ENCODE measurements at places on chromosomes 3 and 15. TPM values are rescaled to one million over a fixed set of nuclear protein-coding genes. Genes with fewer than 3 reads are reported as not detected.

DNA sequence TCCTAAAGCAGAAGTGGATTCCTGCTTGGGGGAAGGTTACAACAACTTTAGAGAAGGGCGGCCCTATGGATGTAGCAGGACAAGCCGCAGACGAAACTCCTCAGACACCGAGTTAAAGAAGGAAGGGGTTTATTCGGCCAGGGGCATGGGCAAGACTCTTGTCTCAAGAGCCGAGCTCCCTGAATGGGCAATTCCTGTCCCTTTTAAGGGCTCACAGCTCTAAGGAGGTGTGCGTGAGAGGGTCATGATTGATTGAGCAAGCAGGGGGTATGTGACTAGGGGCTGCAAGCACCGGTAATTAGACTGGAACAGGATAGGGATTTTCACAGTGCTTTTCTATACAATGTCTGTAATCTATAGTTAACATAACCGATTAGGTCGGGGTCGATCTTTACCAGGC lies 879 bp upstream of the PDHB start:
- peak overlapping the region; percentile 91 for H3K27ac ChIP-seq
- peaks cover 23% of the 10 kb centered on the region for H3K4me1 ChIP-seq
- peak overlapping the region; percentile 98 for H3K4me3 ChIP-seq
- H3K27me3 ChIP-seq = no peaks in the 10 kb centered on the region
- peaks cover 5% of the 10 kb centered on the region for H3K36me3 ChIP-seq

UBR1 gene
- 56.4 TPM for total RNA-seq

GRCh38 chr15:34584330-34584668 lies 848 bp upstream of the GOLGA8B start:
- H3K4me3 ChIP-seq = peak overlapping the region; percentile 81
- H3K4me1 ChIP-seq = peaks cover 26% of the 10 kb centered on the region
- DNase-seq = no peak
- H3K27ac ChIP-seq = no peak overlapping the region
- H3K36me3 ChIP-seq = no peaks in the 10 kb centered on the region
- H3K27me3 ChIP-seq = peaks cover 7% of the 10 kb centered on the region

RBMS3 gene
- 1.4 TPM for total RNA-seq

NFKBIZ gene
- total RNA-seq = 314 TPM

DNA sequence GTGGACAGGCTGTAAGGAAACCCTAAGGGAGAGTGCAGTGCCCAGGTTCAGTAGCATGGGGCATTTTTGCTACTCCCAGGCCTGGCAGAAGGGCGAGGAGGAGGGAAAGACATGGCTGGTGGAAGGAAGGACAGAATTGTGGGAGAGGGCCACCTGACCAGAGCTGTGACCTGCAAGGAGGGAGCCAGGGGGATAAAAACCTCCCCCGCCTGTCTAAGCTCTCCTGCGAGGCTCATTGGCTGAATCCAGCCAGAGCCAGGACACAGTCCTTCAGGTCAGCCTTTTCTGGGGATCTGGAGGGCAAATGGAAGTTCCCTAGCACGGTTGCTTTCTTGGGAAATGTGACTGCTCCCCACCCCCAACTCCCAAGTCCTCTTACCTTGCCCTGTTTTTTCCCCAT lies 13.3 kb upstream of the ANKDD1A start:
- no peak overlapping the region for H3K4me3 ChIP-seq
- H3K27ac ChIP-seq = peak overlapping the region; percentile 100
- H3K27me3 ChIP-seq = no peaks in the 10 kb centered on the region

- DNase-seq = no peak
- H3K27me3 ChIP-seq = no peaks in the 10 kb centered on the region
- H3K4me3 ChIP-seq = no peak overlapping the region
- H3K36me3 ChIP-seq = no peaks in the 10 kb centered on the region
- peaks cover 10% of the 10 kb centered on the region for H3K4me1 ChIP-seq
These were observed 66.8 kb downstream of the FLNB start for GRCh38 chr3:58074997-58075396.

PCSK6 gene
- not detected for total RNA-seq

TLR9 gene
- 0.10 TPM for total RNA-seq

- H3K4me3 ChIP-seq = peak overlapping the region; percentile 89
- H3K27ac ChIP-seq = peak overlapping the region; percentile 76
- no peak for DNase-seq
These were observed 1.3 kb downstream of the CAMK2N2 start for GRCh38 chr3:184259878-184260723.

GRCh38 chr15:39419651-39420050 lies 161.2 kb upstream of the THBS1 start:
- no peak overlapping the region for H3K27ac ChIP-seq
- H3K4me1 ChIP-seq = no peaks in the 10 kb centered on the region
- H3K36me3 ChIP-seq = no peaks in the 10 kb centered on the region
- peaks cover 57% of the 10 kb centered on the region for H3K27me3 ChIP-seq
- no peak overlapping the region for H3K4me3 ChIP-seq

DNA sequence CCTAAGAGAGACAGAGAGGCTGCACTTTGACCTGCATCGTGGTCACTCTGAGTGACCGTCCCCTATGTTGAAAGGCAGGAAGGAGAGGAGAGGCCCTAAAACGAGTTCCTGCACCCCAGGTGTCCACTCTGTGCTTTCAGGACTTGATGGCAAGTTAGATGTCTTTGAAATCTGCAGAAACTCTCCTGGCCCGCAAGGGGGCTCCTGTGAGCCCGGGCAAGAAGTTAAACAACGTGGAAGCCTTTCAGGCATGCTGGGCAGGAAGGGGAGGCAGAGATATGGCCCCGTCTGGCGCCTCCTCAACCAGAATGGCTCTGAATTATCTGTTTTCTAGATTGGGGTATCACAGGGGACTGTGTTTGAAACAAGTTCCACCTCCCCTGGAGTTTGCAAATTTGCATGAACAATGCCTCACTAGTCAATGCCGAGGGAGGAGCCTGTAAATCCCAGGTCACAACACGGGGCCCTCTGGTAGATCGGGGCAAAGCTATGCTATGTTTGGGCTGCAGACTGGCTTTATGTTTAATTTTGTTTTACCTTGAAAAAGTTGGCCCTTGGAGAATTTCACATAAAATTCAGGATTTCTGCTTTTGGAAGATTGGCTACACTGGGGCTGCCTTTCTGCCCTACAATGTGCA lies 9.8 kb downstream of the CTXND1 start:
- peaks cover 32% of the 10 kb centered on the region for H3K27me3 ChIP-seq
- H3K36me3 ChIP-seq = no peaks in the 10 kb centered on the region

GOLGA6B gene
- total RNA-seq = not detected

DNA sequence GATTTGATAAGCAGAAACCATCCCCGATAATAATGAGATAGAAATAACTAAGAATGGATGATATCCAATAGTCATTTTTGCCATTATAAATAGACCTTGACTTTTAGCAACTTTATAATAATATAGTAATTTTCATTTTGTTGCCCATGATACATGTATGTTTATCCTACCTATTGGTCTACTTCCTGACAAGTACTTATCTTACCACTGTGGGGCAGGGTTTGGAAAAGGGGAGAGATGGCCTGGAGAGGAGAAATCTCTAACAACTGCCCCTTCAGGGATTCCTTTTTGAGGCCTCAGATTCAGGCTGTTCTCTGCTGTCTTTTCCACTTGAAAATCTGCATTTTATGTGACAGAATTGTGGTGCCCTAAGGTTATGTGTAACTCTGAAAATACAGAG lies 42.2 kb downstream of the FAM98B start:
- H3K4me1 ChIP-seq = peaks cover 17% of the 10 kb centered on the region
- H3K27ac ChIP-seq = peak overlapping the region; percentile 33
- no peak overlapping the region for H3K4me3 ChIP-seq
- peaks cover 56% of the 10 kb centered on the region for H3K36me3 ChIP-seq
- no peak for DNase-seq
- no peaks in the 10 kb centered on the region for H3K27me3 ChIP-seq

DNA sequence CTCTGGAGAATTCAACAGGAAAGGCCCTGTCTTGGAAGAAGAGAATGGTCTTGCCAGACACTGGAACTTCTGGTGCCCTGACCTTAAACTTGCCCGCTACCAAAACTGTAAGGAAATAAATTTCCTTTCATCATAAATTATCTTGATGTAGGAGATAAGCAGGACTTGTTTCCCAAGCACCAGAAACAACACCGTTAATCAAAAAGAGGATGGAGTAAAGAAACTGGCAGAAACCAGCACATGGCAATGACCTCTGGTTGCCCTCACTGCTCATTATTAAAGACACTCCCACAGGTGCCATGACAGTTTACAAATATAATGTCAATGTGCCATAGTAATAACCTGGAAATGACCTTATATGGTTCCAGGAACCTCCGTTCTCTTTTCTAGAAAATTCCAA lies 426.1 kb downstream of the EDEM1 start:
- no peaks in the 10 kb centered on the region for H3K4me1 ChIP-seq
- H3K27ac ChIP-seq = no peak overlapping the region

- no peaks in the 10 kb centered on the region for H3K27me3 ChIP-seq
- H3K4me3 ChIP-seq = no peak overlapping the region
- peaks cover 6% of the 10 kb centered on the region for H3K36me3 ChIP-seq
- H3K27ac ChIP-seq = no peak overlapping the region
These were observed 117.6 kb upstream of the SKOR1 start for GRCh38 chr15:67707520-67708283.

DNA sequence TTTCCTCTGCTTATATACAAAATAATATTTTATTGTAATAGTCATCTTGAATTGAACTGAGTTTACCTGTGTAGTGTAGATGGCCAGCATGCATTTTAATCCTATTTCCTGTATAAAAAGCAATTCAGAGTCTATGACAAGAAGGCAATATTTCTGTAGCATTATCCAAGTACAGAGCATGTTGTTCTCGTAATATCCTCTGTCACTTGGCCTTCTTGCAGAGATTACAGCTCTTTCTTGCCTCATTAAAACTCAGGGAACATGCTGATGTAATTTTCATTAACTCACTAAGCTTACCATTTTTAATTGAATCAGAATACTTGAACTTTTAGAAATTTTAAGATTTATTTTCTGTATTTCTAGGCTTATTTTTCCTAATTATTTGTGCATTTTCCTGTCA lies 203.3 kb upstream of the AGTR1 start:
- no peaks in the 10 kb centered on the region for H3K27me3 ChIP-seq
- H3K36me3 ChIP-seq = peaks cover 2% of the 10 kb centered on the region
- H3K4me3 ChIP-seq = no peak overlapping the region
- H3K4me1 ChIP-seq = no peaks in the 10 kb centered on the region
- no peak for DNase-seq

CORO2B gene
- not detected for total RNA-seq

DNA sequence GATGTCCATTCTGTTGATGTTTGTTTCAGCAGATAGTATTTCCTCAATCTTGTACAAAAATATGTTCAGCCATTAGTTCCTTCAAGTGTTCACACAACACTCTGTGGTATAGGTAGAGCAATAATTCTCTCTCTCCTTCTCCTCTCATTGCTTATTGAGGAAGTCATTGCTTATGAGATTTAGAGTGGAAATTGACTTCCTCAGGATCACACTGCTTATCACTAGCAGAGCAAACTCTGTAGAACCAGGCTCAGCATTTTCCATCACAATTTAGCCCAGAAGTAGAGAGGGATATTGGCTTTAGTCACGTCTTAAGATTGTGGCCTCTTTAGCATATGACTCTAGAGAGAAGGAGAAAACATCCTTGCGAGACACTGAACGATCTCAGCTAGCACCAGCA lies 31.2 kb downstream of the RAB11A start:
- H3K4me1 ChIP-seq = no peaks in the 10 kb centered on the region
- H3K27ac ChIP-seq = no peak overlapping the region
- H3K4me3 ChIP-seq = no peak overlapping the region
- H3K36me3 ChIP-seq = peaks cover 5% of the 10 kb centered on the region
- no peak for DNase-seq

GRCh38 chr3:10010421-10010877 lies 15.8 kb upstream of the FANCD2 start:
- no peaks in the 10 kb centered on the region for H3K27me3 ChIP-seq
- H3K4me3 ChIP-seq = peak overlapping the region; percentile 73
- no peaks in the 10 kb centered on the region for H3K36me3 ChIP-seq
- no peak for DNase-seq
- peaks cover 32% of the 10 kb centered on the region for H3K4me1 ChIP-seq

GRCh38 chr3:161674402-161674801 lies 177.8 kb downstream of the OTOL1 start:
- H3K27me3 ChIP-seq = no peaks in the 10 kb centered on the region
- H3K4me3 ChIP-seq = no peak overlapping the region
- no peak overlapping the region for H3K27ac ChIP-seq
- no peaks in the 10 kb centered on the region for H3K4me1 ChIP-seq
- H3K36me3 ChIP-seq = no peaks in the 10 kb centered on the region

GRCh38 chr3:32596909-32597369 lies 26.3 kb upstream of the DYNC1LI1 start:
- H3K27me3 ChIP-seq = peaks cover 22% of the 10 kb centered on the region
- H3K4me1 ChIP-seq = no peaks in the 10 kb centered on the region
- no peaks in the 10 kb centered on the region for H3K36me3 ChIP-seq
- no peak for DNase-seq

DNA sequence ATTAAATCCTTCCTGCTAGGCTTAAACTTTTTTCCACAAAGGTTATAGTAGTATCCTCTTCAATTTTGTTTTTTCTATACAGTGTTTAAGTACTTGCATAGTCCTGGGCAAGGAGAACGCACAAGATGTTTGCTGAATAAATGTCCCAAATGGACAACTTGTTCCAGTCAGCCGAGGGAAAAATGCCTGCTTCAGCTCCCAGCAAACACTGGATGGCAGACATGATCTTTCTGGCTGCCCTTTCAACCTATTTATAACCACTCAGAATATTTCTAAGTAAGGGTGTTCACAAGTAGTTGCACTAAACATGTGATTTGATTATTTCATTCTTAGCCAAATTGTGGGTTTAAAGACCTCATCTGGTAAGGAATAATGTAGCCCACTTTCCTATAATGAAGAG lies 29.8 kb downstream of the GNB4 start:
- no peak overlapping the region for H3K27ac ChIP-seq
- no peak for DNase-seq
- H3K4me1 ChIP-seq = no peaks in the 10 kb centered on the region
- H3K27me3 ChIP-seq = no peaks in the 10 kb centered on the region

- no peaks in the 10 kb centered on the region for H3K27me3 ChIP-seq
- H3K4me1 ChIP-seq = no peaks in the 10 kb centered on the region
- DNase-seq = no peak
- no peak overlapping the region for H3K4me3 ChIP-seq
- no peaks in the 10 kb centered on the region for H3K36me3 ChIP-seq
- H3K27ac ChIP-seq = no peak overlapping the region
These were observed 4.6 kb downstream of the CIDEC start for GRCh38 chr3:9875448-9875847.

- no peaks in the 10 kb centered on the region for H3K4me1 ChIP-seq
- H3K36me3 ChIP-seq = peaks cover 33% of the 10 kb centered on the region
- no peak overlapping the region for H3K27ac ChIP-seq
- peaks cover 8% of the 10 kb centered on the region for H3K27me3 ChIP-seq
These were observed 9.1 kb upstream of the AVEN start for GRCh38 chr15:34047893-34048775.

FGF12 gene
- total RNA-seq = not detected

All from natural killer cell treated with Interleukin-12 subunit alpha and Interleukin-12 subunit beta and Interleukin-15 and Interleukin-18, amount 100 ng/mL, for 72 hours (primary cell).